ENCODE measurements at places on chromosomes 12 and 14.

DNA sequence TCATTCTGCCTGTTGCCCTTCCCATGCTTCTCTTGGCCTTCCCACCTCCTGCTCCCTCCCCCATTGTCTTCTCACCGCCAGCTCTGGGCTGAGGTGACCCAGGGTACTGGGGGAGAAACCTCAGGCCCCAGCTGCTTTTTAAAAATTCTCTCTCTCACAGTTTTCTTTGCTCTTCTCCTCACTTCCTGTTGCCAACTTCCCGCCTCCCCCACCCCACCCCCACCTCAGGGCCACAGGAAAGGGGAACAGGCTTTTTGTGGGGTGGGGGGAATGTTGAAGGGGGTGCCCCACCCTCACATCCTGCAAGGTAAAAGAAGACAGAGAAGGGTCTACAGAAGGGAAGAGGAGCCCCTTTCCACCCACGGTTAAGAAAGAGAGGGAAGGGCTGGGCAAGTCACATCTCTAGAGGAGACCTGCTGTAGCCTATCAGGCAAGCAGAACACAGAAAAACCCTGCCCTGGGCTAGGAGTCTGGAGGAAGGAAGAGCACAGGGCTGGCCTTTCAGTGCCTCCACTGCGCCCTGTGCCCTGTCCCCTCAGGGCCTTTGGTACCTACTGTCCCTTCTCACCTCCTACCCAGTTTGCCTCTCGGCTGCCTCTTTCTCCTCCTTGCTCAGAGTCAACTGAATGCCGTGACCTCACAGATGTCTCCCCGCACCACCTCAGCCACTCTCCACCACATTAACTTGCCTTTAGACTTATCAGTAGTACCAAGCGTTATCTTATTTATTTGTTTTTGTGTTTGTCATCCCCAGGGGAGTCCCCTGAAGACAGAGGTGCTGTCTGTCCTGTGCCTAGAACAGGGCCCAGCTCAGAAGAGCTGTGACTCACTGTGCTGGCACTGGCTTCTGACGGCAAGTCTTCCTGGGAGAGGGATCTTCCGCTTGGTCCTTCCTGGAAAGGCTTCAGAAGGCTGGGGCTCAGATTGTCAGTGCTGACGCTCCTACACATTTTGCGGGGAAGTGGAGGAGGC is 1.7 kb downstream of the ARHGAP9 start:
- no peak for DNase-seq

DNA sequence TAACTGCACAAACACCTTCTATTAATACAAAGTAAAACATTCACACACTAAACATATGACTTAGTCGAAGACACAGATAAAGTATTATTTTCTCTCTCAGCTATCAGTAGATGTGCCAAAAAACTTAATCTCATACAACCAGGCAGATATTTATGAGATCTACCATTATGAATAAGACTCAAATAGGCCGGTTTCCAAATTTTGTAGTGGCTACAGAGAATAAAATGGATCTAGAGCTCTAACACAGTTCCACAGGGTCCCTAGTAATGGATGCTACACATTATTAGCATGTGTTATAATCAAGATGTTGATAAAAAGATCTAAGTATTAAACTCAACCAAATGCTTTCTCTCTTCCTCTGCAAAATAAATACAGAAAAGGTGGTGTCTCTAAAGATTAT is 10.4 kb downstream of the SAV1 start:
- DNase-seq = no peak

DNA sequence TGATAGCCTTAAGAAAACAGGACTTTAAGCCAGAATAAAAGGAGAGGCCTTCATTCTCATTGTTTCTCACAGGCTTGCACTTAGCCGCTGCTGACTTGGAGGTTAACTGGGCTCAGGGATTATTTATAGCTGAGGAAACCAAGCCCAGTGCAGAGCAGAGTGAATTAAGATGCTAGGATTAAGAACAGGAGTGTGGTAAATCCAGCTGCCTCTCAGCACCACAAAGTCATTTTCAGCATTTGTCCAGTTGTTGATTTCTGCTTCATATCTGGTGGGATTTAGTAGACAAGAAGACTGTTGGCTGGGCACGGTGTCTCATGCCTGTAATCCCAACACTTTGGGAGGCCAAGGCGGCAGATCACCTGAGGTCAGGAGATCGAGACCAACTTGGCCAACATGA is 14.3 kb upstream of the KRT73 start:
- DNase-seq = no peak

- DNase-seq = no peak
Observed at GRCh38 chr12:116332705-116333380, 55.4 kb upstream of the MED13L start.

GRCh38 chr12:18992336-18992735 is 137.2 kb upstream of the PLEKHA5 start:
- no peak for DNase-seq

DNA sequence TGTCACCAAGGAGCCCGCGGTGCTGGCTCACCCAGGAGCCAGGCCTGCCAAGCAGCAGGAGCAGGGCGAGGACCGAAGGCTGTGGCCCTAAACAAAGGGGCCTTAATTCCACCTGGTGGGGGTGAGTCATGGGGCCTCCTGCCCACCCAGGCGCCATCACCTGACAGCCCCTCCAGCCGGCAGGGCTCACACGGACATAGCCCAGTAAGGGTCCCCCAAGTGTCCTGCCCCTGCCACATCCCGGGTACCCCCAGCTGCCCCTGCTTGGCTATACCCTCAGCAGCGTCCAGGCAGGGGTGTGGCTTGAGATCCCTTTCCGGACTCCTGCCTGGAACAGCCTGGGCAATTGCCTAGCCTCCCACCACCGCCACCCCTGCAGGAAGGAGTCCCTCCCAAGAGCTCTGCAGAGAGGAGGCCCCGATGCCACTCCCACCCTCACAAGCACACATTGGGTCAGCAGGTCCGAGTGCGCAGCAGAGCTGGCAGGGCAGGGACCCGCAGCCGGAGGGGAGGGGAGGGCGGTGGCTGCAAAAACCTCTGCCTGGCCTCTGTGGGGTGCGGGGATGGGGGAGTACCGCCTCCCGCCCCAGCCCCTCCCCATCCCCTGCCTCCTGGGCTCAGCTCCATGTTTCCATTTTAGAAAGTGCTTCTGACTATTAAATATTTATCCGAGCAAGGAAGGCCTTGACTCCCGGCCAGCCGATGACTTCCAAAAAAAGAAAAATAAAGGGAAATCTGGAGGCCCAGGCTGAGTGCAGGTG is 4.6 kb downstream of the AHNAK2 start:
- peak; percentile 79 for DNase-seq

DNA sequence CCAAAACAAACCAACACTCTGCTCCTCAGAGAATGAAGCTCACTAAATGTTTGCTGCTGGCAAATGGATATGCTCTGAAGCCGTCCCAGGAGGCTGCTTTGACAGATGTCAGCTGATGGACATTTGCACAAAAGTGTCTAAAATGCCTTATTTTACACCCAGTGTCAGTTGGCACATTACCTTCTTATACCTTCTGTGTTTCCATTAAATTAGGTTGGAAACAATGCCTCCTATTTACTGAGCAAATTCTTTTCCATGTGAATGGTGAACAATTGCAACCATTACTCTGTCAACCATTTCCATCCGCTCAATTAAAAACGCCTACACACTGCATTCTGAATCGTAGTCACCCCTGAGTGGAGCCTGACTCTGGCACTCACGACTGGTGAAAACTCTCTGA is 1679.9 kb upstream of the FLRT2 start:
- DNase-seq = no peak

- no peak for DNase-seq
Observed at GRCh38 chr12:28014196-28014595, 41.7 kb upstream of the PTHLH start.

- DNase-seq = no peak
Observed at GRCh38 chr12:93115646-93116045, 186.6 kb upstream of the EEA1 start.

DNA sequence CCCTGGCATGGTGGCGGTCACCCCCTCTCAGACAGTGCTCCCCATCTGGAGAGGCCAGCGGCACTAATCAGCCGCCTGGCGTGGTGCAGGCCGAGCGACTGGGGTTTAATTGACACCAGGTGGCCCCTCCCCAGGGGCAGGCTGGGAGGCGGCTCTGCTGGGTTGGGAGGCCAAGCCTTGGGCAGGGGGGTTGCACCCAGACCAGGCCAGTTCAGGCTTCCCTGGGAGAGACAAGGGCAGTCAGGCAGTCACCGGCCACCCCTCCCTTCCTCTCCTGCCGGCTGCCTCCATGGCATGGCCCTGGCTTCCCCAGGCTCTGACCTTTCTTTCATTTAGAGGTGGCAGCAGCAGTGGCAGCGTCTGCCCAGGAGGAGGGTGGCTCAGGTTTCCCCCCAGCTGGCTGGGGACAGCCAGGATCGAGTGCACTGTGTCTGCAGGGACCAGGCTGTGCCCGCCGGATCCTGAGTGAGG is 78.1 kb upstream of the NOS1 start:
- DNase-seq = no peak

- DNase-seq = no peak
Observed at GRCh38 chr14:95725685-95726336, 11.9 kb upstream of the TCL1A start.

DNA sequence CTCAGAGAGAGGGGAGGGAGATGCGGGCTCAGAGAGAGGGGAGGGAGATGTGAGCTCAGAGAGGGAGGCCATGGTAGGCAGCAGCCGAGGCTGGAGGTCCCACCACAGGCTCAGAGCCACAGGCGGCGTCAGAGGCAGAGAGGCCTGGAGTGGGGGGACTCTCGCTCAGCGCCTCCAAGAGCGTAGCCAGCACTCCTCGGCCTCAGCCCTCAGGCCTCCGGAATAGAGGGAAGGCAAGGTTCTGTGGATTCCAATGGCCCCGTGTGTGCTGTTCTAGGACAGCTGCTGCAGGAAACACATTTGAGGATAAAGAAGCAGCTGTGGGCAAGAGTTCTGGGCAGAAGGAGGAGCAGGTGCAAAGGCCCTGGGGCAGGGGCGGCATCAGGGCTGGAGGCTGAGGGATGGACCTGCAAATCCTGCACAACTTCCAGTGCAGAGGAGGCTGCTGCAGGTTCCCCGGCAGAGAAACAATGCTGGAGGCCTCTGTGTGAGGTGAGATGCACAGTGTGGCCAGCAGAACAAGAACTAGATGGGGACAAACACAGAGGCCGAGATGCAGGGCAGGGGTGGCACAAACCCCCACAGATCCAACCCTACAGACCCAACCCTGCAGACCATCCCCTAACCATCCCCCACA is 59.1 kb upstream of the GALNT9 start:
- DNase-seq = no peak

GRCh38 chr14:66315548-66315947 is 170.6 kb upstream of the CCDC196 start:
- DNase-seq = no peak

- DNase-seq = no peak
Observed at GRCh38 chr12:73726881-73727280, 810.8 kb upstream of the ATXN7L3B start.

DNA sequence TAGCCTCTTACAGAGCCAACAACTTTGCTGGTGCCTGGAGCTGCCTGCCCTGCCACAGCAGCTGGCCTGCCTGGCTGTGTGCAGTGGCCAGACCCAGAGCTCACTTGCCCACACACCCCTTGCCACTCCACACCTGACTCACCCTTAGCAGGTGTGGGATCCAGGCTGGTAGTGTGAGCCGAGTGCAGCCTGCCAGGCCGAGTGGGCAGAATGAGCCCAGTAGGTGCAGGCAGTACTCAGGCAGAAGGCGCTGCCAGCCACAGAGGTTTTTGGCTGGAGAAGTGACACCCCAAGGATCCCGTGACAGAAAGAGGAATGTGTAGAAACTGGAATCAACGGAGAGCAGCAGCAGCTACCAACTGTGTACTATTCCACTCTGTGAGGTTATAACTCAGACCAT is 29.8 kb upstream of the PYGL start:
- no peak for DNase-seq

DNA sequence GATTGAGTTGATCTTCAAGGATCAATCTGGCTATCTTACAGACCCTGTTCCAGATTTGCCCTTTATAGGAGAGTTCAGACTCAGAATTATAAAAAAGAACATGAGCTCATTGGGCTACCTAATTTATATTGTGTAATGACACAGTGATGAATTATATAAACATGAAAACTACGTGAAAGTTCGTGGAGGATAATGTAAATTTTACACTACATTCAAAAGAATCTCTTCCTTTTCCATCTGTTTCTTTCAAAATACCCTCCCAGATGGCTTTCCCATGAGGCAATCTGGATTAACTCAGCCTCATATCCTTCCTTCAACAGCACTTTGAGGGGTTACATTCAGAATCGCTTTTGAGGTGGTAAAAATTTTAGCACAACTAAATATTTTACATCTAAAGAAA is 129.3 kb downstream of the HMGA2 start:
- no peak for DNase-seq

DNA sequence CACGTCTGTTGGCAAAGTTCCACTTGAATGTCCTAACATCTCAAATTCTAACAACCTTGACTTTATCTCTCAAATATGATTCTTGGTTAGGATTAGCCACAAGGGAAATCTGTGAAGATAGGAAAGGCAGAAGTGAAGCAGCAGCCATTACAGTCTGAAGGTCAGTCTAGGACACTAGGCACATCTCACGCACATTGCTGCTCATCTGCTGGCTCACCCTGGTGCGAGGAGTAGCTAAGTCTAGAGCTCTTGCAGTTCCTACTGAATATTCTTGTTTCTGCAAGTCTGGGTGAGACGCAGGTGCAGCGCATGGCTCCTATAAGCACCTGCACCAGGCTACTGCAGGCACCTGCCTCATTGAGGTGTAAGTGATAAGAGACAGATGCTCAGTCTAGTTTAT is 6.4 kb upstream of the SLC25A3 start:
- no peak for DNase-seq

- DNase-seq = no peak
Observed at GRCh38 chr12:64808110-64808509, 16.3 kb upstream of the TBC1D30 start.

GRCh38 chr12:67268335-67268895 is 743 bp upstream of the CAND1 start:
- peak; percentile 98 for DNase-seq

DNA sequence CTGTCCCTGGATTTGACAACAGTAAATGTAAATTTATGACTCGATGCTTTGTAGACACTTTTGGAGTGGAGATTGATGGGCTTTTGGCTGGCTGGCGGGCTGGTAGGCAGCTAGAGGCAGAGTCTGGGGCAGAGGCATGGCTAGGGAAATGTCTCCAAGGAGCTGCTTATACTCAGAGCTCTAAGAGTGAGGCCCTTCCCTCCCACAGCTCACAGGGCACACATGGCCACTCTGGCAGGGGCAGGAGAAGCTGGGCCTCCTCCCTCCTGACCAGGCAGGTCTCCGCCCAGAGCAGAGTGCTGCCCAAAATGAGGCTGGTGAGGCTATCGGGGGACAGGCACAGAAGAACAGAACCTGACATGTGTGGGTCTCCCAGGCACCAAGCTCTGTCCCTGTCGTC is 67.5 kb downstream of the GALNT16 start:
- DNase-seq = no peak

DNA sequence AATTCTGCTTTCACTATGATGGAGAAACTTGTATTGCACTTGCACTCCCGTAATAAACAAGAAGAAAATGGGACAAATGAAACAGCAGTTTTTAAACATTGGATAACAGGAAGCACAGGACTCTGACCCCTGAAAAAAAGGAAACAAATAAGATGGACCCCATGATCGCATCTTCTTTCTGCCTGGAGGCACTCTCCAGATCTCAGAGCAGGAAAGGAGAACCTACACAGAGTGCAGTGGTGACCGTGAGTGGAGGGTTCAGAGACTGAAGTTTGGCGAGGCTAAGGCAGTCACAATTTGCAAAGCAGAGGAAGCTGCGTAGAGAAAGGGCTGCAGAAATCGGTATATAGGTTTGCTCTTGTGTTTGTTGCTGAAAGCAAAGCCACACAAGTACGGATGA is 6.1 kb upstream of the FGF6 start:
- DNase-seq = no peak

Data from skeletal muscle cell (primary cell).